Ureter (tissue), 1 donor: ENCODE measurements at places on chromosomes 1 and 21. TPM values are rescaled to one million over a fixed set of nuclear protein-coding genes. Genes with fewer than 3 reads are reported as not detected.

Gene DMRTA2
- not detected for total RNA-seq

Gene THEM5
- total RNA-seq: not detected

Gene RPE65
- not detected for total RNA-seq

Gene STIL
- 4.0 TPM for total RNA-seq

- DNase-seq: no peak
Observed at GRCh38 chr1:24393892-24394291, 19.7 kb downstream of the STPG1 start.

GRCh38 chr1:196366817-196367495 is 241.3 kb downstream of the KCNT2 start:
- DNase-seq: no peak
